ENCODE measurements at places on chromosomes 12 and 14.

DNA sequence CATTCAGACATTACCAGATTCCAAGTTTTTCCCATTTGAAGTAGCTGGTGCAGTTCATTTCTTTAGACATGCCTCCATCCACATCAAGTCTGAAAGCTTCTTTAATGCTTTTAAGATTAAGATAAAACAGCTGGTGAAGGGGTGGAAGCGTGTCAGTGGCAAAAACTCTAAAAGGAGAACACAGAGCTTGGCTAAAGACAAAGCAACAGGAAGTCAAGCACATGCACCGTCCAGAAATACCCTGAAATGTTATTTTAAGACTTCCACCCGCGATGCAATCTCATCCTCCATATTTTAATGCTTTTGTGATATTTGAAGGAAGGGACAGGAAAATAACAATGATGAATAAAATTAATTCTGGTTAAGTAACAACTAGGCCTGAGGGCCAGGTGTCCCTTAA, 31.8 kb downstream of the PPM1H start:
- DNase-seq, result no peak

DNA sequence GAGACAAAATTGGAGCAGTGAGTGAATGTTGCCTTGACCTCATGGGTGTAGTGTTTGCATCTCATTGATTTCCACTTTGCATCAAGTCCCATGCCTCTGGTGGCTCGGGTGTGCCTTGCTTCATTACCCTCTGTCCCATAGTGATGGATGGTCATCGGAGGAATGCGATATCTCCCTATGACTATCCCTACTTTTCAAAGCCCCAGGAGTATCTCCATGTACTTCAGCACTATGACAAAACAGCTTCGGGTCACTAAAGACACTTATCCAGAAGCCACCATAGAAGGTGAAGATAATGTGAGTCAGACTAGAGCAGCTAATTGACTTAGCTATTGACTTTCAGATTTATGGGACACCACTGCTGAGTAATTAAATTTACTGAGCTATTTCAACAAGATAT, 355.1 kb upstream of the CCDC196 start:
- DNase-seq, result no peak

DNA sequence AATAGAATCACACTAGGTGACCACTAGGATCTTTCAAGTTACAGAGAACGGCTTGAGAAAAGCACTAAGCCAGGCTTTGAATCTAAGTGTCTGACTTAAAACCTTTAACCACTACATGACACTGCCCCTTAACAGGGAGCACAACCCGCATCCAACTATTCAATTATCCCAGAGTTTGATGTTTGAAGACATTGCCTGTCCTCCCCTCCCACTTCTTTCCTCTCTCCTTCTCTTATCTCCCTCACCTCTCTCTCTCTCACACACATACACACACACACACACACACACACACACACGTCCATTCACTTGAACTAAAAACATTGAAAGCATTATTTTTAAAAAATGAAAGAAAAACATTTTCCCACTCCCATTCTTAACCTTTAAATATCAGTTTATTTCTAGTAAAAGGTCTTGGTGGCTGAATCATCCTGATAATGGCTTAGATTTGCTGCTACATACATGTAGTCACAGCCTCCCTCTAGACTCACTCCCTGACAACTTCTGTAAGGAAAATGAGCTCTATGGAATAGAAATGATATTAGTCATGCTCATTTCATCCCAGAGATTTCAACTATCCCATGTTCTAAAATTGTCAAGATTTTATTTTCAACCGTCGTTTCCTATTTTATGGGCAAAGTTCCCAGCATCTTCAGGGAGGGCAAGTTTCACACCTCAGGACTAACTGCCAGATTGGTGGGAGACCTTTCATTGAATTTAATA, 53.5 kb upstream of the RAP1B start:
- DNase-seq, result no peak

DNA sequence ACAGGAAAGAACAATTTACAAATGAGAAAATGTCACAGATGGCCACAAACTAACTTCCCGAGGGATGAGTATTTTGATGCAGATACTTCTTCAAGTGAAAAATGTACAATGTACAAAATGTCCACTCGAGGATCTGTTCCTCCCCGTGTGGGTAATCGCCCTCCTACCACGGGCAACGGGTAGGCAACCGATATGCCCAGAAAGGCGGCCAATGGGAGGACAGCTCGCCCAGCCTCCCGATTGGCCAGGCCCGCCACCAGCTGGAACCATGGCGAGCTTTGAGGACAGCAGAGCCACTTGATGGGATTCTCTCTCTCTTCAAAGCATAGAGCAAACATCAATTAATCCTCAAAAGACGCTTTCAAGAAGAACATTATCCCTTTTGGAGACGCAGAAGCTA, 42.3 kb downstream of the DPF3 start:
- DNase-seq, result no peak
